ENCODE measurements at places on chromosomes 12 and 14.

- DNase-seq: no peak
Observed at GRCh38 chr14:60495946-60496345, 10.1 kb upstream of the C14orf39 start.

- no peak for DNase-seq
Observed at GRCh38 chr14:72880820-72881219, 13.1 kb downstream of the DPF3 start.

DNA sequence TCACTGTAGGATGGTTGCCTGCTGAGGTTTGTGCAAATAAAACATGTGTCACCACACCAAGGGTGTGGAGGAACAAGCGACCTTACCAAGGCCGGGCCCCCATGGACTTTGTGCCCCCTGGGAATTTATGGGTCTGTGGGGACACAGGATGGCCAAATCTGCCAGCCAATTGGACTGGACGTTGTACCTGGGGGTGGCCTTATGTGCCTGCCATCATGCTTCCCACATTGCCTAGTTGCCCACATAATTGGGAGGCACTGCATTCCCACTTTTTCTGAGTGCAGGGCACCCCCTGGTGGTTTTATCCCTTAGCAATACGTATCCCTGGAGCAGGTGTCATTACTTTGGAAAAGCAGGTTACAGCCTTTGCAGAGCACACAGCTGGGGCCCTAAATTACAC lies 92.6 kb upstream of the TMPO start:
- no peak for DNase-seq

DNA sequence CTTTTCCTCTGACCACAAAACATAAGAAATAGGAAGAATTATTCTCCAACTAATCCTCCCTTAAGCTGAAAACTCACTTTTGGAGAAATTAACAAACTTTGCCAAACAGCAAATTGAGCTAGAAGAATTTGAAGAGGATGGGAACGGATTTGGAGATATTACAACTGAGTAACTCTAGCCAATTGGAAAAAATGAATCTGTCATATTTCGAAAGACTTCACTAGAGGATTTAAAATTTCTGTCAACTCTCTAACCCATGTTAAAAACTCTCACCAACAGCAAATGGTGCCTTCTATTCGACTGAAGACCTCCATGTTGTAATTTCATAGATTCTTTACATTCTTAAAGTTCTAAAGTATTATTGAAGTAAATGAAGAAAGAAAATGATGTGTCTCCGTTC lies 414.2 kb downstream of the RMST start:
- DNase-seq: no peak

DNA sequence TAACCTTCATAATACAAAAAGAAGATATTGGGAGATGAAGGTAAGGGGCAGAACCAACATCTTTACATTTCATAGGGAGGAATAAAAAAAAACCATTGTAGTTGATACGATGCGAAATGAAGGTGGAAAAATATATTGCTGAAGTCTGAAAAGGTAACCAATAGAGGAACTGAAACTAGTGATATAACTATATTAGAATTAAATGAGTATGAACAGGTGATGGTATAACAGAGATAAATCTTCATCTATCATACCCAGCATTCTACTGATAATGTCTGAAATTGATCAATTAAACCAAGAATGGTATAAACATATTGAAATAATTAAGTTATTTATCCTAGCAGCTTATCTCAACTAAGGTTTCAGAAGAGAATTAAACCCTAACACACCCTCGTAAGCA lies 332.1 kb downstream of the NELL2 start:
- DNase-seq: no peak

DNA sequence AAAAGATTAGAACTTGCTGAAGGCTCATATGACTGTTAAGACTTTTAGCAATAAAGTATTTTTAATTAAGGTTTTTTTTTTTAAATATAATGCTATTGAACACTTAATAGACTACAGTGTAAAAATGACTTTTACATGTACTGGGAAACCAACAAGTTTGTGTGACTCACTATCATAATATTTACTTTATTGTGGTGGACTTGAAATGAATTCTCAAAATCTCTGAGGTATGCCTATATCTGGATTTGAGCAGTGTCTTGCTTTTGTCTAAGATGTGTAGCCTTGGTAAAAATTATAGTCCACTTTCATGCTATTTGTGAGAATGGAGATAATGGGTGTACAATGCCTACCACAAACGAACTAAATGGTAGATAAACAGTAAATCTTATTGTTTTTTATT lies 33.9 kb upstream of the NAV3 start:
- DNase-seq: no peak

DNA sequence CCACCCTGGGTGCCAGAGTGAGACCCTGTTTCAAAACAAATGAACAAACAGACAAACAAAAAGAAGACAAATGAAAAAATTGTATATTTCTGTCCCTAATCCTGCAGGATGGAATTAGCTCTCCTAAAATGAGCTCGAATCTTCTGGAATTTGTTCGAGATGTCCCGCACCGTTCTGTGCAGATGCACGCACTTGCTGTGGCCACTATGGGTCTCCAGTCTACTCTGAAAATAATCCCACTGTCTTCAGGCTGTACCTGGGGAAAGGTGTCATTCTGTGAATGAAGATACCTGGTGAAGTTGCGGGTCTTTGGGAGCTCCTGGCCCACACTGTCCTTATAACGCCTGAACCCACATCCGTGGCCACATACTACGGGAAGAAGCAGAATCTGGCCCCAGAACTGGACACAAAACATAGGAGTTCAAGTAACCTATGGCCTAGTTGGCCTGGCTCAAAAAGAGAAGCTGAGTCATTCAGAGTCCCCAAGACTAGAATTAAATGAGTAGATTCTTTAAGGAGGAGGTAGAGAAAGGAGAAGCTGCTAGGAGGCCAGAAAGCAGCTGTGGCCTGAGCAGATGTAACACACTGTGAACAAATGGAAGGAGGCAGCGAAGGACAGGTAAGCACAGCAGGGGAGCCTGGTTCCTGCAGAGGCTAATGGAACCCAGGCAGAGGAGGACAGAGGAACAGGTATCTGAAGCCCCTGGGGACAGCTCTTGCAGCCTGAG lies 108.6 kb downstream of the FOXN3 start:
- DNase-seq: no peak

- no peak for DNase-seq
Observed at GRCh38 chr12:77963576-77964178, 133.0 kb downstream of the NAV3 start.
